ENCODE measurements at places on chromosomes 6 and 20.
A peak's percentile ranks its signal among the peaks of the same experiment; 100 is the strongest.

- DNase-seq: peak; percentile 93
Observed at GRCh38 chr6:170438402-170438753, 114.7 kb downstream of the PSMB1 start.

DNA sequence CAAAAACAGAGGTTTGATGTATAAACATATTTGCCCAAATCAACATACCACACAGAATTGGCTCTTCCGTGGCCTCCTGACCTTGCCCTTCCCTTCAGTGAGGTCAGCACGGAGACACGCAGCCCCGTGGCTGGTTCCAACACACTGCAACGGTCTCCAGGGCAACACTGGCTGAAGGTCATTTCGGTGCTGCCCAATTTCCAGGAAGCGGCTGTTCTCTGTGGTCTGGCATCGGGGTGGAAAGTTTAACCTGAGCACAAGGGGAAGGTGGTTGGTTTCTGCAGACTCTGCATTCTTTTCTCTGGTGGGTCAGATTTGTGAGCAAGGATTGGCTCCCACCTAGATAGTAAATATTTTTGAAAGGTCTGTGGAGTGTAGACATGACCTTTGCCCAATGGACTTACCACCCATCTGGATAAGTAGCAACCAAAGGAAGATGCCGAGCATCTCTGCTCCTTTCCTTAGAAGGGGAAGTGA, 177.6 kb upstream of the PHACTR1 start:
- no peak for DNase-seq

DNA sequence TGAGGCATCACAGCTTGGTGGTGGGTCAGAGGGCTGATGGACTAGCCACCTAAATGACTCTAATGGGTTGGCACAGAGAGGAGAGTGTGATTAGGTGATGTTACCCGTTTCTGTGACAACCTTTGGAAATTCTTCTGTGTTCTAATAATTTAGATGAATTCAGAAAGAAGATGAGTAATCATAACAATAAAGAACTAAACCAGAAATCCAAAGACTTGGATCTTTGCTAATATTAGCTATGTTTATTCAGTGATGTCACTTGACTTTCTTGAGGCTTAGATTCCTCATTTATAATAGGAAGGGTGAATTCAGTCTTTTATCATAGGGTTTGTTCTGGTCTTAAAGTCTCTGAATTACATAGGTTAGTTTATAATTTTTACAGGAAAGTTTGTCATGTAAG, 19.9 kb downstream of the CRYBG1 start:
- no peak for DNase-seq

DNA sequence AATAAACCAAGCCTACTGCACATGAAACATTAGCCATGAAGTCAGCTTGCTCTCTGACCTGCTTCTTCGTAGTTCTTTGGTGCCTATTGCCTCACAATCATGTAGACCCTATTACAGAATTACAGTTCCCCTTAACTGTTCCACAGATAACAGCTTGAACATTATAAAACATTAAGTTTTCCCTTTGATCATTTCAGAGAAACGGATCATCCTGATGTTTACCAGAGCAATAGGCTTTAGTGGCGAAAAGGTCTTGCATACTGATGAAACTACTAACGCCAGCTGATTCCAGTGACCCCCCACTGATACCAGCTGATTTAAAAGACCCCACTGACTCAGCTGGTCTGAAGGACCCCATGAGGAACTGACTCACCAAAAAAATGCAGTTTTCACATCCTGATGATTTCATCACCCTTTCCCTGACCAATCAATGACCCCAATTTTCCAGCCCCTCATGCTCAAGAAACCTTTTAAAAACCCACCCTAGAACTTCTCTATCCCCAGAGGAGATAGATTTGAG, 39.4 kb upstream of the MLIP start:
- no peak for DNase-seq

DNA sequence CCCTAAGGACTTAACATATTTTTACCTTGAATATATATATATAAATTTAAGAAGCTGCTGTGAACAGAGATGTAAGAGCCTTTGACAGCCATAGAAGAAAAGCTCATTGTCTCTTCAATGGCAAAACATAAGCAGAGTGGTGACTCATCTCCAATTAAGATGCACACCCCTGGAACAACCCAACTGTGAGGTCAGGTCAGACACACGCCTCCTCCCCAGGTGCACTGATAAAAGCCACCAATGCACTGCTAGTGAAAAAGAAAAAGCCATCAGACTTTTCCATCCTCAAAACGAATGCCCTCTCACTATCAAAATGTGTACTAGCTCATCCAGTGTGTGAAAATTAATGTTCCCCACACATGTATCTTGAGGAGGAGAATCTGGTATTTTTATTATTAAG, 100.1 kb downstream of the SMLR1 start:
- no peak for DNase-seq

GRCh38 chr6:27630727-27631608, 158.1 kb upstream of the ZNF184 start:
- DNase-seq: peak; percentile 73

- no peak for DNase-seq
Observed at GRCh38 chr6:12648171-12648570, 68.4 kb upstream of the PHACTR1 start.

DNA sequence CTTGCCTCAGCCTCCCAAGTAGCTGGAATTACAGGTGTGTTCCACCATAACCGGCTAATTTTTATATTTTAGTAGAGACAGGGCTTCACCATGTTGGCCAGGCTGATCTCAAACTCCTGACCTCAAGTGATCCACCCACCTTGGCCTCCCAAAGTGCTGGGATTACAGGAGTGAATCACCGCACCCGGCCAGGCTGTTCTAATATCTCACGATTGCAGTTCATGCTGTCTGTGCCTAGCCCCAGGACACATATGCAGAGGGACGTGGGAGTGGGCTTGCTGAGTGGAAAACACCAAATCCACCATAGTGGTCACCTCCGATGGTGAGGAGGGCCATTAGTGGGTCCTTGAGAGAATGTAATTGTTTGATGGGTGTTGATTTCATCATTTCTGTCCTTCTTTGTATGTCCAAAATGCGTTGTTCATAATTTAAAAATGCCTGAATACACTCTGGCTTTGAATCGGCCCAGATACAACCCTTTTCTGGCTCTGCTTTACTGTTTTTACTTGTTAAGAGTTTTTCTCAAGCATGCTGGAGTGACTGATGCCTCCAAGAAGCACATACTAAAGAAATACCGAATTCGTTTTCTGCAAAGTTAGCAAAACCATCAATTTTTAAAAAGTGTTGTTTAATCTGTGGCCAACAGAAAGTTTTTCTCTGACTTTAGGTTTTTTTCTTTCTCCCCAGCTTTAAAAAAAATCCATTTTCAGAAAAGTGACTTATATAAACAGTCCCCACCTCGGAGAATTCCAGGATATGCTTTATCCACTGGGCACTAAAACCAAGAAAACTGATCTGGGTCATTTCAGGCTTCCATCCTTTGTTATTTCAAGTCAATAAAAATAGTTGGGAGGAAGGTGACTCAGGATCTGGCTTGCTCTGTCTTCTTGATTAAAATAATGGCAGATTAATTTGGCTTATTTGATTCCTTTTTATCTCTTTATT, 18.8 kb upstream of the RALGAPA2 start:
- DNase-seq: no peak

All from common myeloid progenitor, CD34-positive (primary cell).